ENCODE measurements at places on chromosomes 1 and 21.

DNA sequence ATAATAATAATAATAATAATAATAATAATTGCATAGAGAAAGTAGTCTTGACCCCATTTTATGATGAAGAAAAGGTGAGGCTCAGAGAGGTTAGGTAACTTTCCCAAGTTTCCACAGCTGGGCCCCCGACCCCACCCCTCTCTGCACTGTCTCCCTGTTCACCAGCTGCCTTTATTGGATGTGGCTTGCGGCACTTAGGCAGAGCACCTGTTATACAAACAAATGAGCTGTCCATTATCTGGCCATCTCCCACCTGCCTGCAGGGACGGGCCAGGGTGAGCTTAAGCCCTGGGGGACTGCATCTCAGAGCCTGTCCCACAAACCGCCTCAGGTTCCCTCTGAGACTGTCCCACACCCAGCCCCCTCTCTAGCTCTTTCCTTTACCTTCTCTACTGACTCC lies 10.1 kb upstream of the EFNA1 start:
- DNase-seq = no peak

DNA sequence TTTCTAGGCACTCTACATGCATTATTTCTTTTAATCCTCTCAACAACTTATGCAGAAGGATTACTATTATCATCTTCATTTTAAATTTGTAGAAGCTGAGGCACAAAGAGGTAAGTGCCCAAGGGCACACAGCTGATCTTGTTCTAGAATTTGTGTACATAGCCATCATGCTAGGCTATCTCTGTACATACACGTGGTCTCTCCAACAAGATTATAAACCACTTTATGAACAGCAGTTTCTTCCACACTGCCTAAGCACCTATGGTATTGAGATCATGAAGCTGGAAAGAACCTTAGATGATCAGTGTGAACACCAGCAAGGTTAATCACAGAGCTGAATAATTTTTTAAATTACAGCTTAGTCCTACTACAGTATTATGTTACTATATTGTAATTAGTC lies 28.9 kb downstream of the UCHL5 start:
- DNase-seq = no peak

- no peak for DNase-seq
Observed at GRCh38 chr1:65050735-65051134, 84.4 kb upstream of the JAK1 start.

GRCh38 chr1:162590101-162590500 lies 28.6 kb downstream of the UAP1 start:
- no peak for DNase-seq

- no peak for DNase-seq
Observed at GRCh38 chr1:110542725-110543124, 23.8 kb upstream of the KCNA10 start.

- no peak for DNase-seq
Observed at GRCh38 chr1:46568461-46568891, 17.0 kb upstream of the KNCN start.

- no peak for DNase-seq
Observed at GRCh38 chr21:25643486-25643885, 4.4 kb downstream of the JAM2 start.

- no peak for DNase-seq
Observed at GRCh38 chr1:226364901-226365565, 42.9 kb downstream of the PARP1 start.

DNA sequence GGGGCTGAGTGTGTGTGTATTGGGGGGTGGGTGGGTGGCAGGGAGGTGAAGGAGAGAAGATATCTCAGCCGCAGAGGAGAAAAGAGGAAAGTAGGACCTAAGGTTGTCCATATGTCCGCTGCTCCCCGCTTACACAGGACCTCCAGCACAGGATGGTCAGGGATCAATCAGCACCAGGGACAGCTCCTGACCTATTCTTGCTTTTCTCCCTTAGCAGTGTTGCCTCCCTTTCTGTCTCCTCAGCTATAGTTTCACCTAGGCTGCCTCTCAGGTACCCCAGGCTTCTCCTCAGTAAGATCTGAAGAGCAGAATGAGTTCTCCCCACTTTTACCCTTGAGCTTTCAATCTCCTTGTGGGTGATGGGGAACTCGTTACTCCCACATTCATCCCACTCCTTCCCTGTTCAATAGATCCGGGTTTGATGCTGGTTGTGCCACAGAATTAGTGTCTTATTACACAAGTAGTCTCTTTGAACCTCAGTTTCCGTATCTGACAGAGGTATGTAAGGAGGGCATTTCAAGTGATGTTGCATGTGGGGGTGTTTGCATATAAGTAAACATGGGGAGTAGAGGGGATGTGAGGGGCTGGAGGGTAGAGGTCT lies 1.4 kb upstream of the DPH2 start:
- DNase-seq = no peak

DNA sequence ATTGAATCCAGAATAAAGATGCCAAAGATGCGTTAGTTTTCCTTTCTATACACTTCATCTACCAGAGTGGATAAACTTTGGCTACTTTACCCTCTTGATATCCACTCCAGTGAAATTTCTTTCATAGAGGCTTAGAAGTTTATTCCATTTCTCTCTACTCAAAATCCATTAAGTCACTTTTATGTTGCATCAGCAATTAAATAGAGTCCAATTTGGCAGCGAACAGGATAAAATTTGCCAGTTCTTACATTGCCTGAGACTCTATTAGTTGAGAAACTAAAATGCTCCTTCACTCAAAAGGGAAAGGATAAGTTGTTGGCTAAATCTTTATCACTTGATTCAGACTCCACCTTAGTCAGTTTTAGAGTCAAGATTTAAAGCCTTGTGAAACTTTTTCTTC lies 57.9 kb downstream of the ACBD6 start:
- no peak for DNase-seq

DNA sequence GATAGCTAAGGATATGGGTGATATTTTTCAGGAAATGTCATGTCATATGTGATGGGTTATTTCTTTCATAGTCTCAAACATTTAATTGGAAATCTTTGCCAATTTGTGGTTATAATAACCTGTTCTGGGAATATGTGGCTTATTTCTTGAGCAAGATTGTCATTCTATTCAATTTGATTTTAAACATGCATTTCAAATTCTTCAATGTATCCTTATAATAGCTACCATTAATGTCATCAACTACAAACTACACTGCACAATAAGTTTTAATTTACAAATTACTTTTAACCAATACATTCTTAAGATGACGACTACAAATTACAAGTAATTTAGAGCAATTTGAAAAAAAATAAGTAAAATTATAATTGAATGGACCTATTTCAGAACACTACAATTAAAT lies 164.9 kb downstream of the BRINP3 start:
- no peak for DNase-seq

DNA sequence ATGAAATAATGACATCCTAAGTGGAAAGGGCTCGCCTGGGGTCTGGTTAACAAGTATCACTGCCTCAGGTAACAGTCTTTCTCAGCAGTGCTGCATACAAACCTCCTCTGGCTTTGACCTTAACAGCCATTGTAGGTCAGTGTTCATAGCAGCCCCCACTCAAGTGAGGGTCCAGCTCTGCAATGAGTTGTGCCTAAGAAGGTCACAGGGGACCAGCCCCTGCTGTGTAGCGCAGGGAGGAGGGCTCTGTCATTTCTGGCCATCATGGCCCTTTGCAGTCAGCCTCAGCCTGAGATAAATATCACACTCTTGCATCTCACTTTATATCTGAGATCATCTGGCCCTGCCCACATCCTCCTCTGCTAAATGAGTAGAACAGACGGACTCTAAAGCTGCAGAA lies 18.1 kb upstream of the MYSM1 start:
- no peak for DNase-seq

- no peak for DNase-seq
Observed at GRCh38 chr1:45490121-45490625, 790 bp downstream of the TESK2 start.

DNA sequence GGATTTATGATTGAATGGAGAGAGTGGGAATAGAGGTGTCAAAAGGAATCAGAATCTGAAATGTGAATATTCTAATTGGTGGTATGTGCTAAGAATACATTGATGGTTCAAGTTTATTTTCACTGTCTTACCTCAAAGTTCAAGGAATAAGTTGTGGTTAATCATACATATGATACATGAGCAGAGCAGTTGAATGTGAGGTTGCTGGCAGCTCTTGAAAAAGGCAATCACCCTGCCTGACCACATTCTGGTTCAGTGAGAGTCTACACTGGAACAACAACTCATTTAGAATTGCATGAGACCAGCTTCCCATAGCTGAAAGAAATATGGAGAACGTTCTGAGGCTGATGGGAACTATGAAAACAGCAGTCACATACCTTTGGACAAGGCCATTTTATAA lies 68.3 kb upstream of the ARHGAP29 start:
- no peak for DNase-seq

DNA sequence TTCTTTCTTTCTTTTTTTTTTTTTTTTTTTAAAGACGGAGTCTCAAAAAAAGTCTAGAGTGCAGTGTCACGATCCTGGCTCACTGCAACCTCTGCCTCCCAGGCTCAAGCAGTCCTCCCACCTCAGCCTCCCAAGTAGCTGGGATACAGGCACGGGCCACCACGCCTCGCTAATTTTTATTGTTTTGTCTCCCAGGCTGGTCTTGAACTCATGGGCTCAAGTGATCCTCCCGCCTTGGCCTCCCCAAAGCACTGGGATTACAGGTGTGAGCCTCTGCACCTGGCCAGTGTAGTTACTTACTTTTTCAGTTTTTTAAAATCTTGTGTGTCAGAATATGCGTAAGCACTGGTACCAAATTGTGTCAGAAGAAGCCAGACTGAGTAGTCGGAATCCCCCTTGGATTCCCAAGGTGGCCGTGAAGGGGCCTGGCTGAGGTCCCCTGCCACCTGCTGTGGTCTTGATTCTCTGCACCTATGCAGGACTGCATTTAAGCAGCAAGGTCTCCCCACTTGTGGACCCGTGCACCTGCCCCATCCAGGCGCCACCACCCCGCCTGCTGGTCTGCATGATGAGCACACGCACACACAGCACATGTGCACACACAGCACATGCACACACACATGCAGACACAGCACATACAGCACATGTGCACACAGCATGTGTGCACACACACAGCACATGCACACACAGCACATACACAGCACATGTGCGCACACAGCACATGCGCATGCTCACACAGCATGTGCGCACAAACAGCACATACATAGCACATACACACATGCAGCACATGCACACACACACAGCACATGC lies 47.5 kb downstream of the PCNT start:
- DNase-seq = no peak

- DNase-seq = no peak
Observed at GRCh38 chr21:43303275-43304178, 123.4 kb downstream of the SIK1 start.

DNA sequence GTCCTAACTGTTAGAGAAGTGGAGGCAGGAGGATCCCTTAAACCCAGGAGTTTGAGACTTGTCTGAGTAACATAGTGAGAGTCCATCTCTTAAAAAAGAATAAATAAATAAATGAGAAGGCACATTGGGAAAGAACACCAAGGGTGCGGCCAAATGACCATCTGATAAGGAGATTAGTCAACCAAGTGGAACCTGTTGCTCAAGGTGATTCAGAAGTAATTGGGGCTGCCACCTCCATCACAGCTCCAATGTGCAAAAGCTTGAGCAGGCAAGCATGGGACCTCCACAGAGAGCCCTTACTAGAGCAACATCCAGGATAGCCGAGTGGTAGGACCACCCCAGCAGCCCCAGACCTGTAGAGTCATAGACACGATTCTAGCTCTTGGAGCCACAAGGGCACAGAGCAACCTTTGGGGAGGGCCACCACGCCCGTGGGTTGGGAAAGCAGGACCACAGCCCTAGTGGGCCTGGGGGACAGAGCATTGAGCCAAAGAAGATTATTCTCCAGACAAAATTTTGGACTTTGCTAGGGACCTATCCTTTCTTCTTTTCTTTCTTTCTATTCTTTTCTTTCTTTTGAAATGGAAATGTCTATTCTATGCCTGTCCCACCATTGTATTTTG lies 40.9 kb downstream of the KCNK1 start:
- DNase-seq = no peak

DNA sequence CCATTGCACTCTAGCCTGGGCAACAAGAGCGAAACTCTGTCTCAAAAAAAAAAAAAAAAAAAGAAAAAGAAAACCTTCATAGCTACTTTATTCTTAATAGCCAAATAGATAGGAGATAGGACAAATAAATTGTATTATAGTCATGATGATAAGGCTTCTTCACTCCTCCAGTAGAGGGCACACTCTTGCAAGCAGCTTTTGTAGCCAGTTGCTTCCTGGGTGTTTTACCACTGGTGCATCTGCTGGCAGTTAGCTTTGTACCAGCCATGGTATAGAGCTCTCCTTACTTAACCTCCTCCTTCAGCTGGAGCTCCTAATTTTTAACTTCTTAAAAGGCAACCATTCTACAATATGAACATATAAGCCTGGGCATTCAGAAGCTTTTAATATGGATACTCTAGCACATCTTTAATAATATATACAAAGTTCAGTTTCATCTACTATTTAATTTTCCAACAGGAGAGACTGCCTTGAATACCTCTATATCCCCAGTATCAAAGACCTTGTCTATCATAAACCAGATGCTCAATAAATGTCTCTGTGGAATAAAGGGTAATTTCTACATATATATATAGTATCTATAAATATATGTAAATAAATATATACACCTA lies 35.8 kb downstream of the EVI5 start:
- no peak for DNase-seq

DNA sequence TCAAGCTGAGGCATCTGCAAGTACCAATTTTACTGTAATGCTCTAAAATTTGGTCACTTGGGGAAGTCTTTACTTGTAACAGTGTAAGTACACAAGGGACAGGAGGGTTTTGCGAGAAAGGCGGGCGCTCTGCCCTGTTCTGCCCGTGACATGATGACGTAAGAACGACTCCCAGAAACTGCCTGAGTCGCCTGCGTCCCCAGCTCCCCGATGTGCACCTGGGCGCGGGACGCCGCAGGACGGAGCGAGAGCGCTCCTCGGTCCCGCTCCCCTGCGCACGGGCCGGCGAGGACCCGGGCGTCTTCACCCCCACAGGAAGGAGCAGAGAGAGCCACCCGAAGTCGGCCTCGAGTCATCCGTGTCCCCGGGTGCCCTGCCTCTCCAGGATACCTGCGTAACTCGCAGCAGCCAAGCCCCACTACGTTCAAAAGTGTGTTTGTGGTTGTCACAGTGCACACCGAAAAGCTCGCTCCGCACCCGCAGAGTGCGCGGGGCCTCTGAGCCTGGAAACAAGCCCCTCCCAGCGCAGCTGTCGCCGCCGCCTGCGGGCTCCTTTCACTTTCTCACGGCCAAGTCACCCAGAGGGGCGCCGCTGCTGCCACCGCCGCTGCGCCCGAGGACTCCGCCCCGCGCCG lies 3.3 kb upstream of the ZBTB18 start:
- no peak for DNase-seq
